ENCODE measurements at places on chromosomes 6 and 20. TPM values are rescaled to one million over a fixed set of nuclear protein-coding genes. Genes with fewer than 3 reads are reported as not detected.

The LAMA2 gene
- 1.9 TPM for total RNA-seq

The ZFP57 gene
- total RNA-seq: not detected

GRCh38 chr6:40671001-40671693 is 84.0 kb upstream of the LRFN2 start:
- H3K27me3 ChIP-seq: peaks cover 8% of the 10 kb centered on the region
- no peak overlapping the region for H3K27ac ChIP-seq
- no peaks in the 10 kb centered on the region for H3K4me1 ChIP-seq
- no peak overlapping the region for H3K4me3 ChIP-seq

DNA sequence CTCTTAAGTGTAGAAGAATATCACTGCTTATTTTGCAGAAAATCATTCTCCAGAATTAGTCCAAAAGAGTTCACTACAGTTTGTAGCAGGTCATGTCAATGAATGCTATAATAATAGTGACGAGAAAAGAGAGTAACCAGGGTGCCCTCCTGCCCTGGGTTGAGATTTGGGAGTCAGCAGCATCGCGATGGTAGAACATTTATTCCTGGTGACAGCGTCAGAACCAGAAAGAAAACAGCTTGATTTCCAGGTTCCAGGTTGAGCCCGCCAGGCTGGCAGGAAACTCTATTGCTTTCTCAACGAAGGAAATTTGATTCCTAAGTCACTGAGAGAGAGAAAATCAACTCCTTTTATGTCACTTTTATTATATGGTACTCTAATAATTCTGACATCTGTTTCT is 550.3 kb downstream of the QKI start:
- peaks cover 11% of the 10 kb centered on the region for H3K4me1 ChIP-seq
- H3K4me3 ChIP-seq: no peak overlapping the region
- H3K27me3 ChIP-seq: no peaks in the 10 kb centered on the region

The SLC26A8 gene
- not detected for total RNA-seq

DNA sequence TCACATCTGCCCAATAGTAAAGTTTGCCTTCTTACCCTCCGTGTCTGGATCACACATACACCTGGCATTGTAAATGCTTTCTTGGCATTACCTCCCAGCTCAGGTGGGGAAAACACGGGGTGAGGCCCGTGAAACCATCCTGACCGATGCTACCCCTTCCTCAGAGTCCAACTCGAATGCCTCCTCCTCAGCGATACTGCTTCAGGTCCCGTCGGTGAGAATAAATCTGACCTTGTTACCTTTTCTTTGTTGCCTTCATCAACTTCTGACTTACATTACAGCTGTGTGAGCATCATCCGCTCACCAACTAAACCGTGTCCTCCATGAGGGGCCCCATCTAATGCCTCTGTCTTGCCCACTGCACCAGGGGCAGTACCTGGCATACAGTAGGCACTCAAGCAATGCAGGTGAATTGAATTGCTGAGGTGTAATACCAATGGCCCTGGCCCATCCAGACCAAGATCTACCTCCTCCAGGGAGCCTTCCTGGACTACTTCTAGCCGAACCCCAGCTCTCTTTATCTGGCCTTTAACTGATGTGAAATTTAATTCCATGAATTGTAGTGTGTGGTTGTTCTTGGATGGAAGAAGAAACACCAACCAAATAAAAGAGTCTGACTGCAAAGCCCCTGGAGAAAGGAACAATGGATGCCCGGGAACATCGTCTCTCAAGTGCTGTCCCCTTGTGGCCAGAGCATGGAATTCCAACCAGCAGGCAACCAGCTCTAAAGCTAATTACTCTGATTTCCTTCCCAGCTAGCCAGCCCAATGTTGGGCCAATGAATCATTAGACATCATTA is 141.5 kb downstream of the ANKRD60 start:
- no peak overlapping the region for H3K27ac ChIP-seq
- DNase-seq: no peak
- H3K4me1 ChIP-seq: peaks cover 7% of the 10 kb centered on the region
- H3K36me3 ChIP-seq: no peaks in the 10 kb centered on the region
- H3K27me3 ChIP-seq: peaks cover 2% of the 10 kb centered on the region

The RAD21L1 gene
- not detected for total RNA-seq

The TBX18 gene
- total RNA-seq: 9.1 TPM

GRCh38 chr6:39800034-39801032 is 8.2 kb downstream of the DAAM2 start:
- no peak for DNase-seq
- no peak overlapping the region for H3K4me3 ChIP-seq
- H3K36me3 ChIP-seq: peaks cover 11% of the 10 kb centered on the region
- H3K27me3 ChIP-seq: no peaks in the 10 kb centered on the region
- peaks cover 89% of the 10 kb centered on the region for H3K4me1 ChIP-seq

The C4B gene
- 7.3 TPM for total RNA-seq

- no peak for DNase-seq
- H3K36me3 ChIP-seq: no peaks in the 10 kb centered on the region
- no peaks in the 10 kb centered on the region for H3K27me3 ChIP-seq
- H3K4me1 ChIP-seq: peaks cover 22% of the 10 kb centered on the region
These were observed 206.4 kb upstream of the HDDC2 start for GRCh38 chr6:125507987-125508655.

DNA sequence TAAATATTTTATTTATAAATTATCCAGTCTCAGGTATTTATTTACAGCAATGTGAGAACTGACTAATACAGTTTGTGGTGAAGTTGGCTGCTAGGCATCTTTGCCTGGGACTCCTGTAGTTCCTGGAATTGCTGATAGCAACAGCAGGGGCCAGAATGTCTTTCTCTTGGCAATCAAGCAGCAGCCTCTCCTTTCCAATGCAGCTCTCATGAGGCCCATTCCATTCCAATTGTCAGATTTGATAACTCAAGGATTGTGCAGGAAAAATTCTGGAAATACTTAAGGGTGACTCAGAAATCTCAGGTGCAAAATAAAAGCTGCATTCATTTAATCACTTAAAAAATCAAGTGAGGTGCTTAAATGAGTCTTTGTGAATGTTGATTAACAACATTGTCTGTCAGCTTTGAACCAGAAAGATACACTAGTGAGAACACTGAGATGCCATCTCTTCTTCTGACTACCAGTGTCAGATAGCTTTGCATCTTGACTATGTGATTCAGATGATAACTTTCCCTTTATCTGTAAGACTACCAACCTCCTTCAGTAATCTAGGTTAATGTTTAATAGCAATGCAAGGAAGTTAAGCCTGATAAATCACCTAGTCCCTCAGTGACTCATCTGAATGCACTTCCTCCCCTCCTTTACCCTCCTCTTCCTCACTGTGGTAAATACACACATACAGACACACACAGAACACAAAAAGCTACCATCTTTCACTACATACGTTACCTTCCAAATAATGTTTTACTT is 32.1 kb upstream of the COL21A1 start:
- no peak for DNase-seq
- no peaks in the 10 kb centered on the region for H3K27me3 ChIP-seq
- H3K4me1 ChIP-seq: peaks cover 13% of the 10 kb centered on the region
- H3K36me3 ChIP-seq: peaks cover 3% of the 10 kb centered on the region
- H3K4me3 ChIP-seq: no peak overlapping the region
- H3K27ac ChIP-seq: no peak overlapping the region

The TNNC2 gene
- 0.52 TPM for total RNA-seq

- H3K4me3 ChIP-seq: no peak overlapping the region
- peaks cover 5% of the 10 kb centered on the region for H3K4me1 ChIP-seq
- H3K27ac ChIP-seq: no peak overlapping the region
- H3K27me3 ChIP-seq: no peaks in the 10 kb centered on the region
These were observed 131.3 kb downstream of the HACE1 start for GRCh38 chr6:104728448-104728847.

DNA sequence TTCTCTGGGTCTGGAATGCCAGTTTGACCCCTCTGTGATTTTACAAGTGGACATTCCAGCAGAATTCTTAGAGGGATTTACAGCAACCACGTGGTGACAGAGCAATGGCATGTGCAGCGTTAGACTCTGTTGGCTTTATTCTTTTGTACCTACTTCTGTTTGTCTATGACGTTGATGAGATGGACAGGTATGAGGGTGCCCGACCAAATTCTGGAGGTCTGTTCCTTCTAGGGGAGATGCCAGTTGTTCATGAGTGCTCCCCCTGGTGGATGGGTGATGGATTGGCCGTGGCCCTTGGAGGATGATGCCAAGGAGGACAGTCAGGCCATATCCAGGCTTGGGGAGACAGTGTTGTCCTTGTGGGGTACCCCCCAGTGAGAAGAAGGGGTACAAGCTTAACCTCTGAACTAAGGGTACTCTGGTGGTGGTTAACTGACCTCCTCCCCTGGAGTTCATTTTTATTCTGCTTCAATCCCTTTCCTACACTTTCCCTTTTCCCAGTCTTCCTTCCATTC is 198.6 kb downstream of the DTNBP1 start:
- H3K36me3 ChIP-seq: peaks cover 2% of the 10 kb centered on the region
- H3K4me1 ChIP-seq: no peaks in the 10 kb centered on the region
- no peak overlapping the region for H3K4me3 ChIP-seq
- no peak for DNase-seq
- no peaks in the 10 kb centered on the region for H3K27me3 ChIP-seq

The ETV7 gene
- total RNA-seq: not detected

DNA sequence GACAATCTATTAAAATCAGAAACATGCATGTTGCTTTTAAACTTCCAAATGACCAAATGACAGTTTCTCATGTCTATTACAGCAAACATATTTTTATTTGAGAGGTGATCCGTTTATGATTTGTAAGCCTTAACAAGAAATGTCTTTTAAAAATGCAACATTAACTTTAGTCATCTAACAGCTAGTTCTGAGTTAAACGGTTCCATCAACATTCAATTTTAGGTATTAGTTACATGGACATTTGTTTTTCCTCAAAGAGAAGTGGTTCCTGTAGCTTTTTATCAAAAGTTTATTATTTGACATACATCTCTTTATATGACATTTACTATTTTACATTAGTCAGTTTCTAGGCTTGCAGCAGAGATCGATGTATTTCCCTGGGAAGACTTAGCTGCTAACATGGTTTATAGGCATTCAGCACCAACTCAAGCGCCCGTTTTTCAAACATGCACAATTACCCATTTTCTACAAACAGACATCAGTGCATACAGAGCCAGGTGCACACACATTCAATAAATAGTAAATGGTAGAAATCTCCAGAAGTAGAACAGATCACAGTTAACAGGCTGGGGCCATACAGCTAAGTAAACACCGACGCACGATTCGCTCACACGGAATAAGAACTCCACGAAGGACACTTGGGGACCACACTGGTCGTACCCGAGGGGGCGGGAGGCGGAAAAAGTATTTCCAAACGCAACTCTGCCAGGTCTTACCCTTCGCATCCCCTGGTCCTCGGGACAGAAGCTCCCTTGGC is 882 bp downstream of the CNR1 start:
- H3K27me3 ChIP-seq: peaks cover 69% of the 10 kb centered on the region
- H3K4me1 ChIP-seq: peaks cover 10% of the 10 kb centered on the region
- no peak for DNase-seq
- H3K36me3 ChIP-seq: no peaks in the 10 kb centered on the region
- peak overlapping the region; percentile 68 for H3K4me3 ChIP-seq

DNA sequence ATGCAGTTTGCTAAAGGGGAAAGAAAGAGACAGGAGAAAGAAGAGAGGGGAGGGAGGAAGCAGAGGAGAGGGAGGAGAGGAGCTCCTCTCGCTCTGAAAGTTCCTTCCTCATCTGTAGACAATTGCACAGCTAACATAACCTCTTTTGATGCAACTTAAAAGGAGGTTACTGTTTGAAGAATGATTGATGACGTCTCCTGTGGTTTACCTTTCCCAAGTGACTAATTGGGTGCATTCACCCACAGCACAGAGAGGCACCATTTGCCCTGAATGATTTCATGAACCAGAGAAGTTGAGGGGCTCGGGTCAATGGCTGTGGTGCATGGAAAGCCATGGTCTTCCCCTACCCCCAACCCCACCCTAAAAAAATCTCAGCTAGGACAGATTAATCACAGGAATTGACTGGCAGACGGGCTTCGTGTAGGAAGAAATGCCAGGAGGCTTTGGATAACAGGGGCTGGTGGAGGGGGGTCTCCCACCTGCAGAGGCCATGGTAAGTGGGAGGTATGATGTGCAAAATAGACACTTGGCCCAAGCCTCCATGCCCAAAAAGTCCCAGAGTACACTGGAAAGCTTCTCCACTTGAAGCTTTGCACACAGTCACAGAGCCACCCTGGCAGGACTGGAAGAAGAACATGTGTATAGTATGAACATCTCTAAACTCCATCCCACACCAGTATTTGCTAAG is 213.7 kb downstream of the ANKRD60 start:
- H3K27ac ChIP-seq: no peak overlapping the region
- no peak overlapping the region for H3K4me3 ChIP-seq
- H3K4me1 ChIP-seq: peaks cover 37% of the 10 kb centered on the region
- no peak for DNase-seq
- H3K36me3 ChIP-seq: no peaks in the 10 kb centered on the region
- H3K27me3 ChIP-seq: no peaks in the 10 kb centered on the region

- no peak overlapping the region for H3K4me3 ChIP-seq
- no peaks in the 10 kb centered on the region for H3K27me3 ChIP-seq
- H3K4me1 ChIP-seq: peaks cover 53% of the 10 kb centered on the region
- H3K36me3 ChIP-seq: no peaks in the 10 kb centered on the region
- DNase-seq: no peak
These were observed 472.9 kb upstream of the ZNF337 start for GRCh38 chr20:26169506-26169905.

The MYCT1 gene
- total RNA-seq: not detected

- DNase-seq: no peak
- H3K36me3 ChIP-seq: no peaks in the 10 kb centered on the region
- H3K4me3 ChIP-seq: no peak overlapping the region
- H3K27ac ChIP-seq: no peak overlapping the region
- peaks cover 2% of the 10 kb centered on the region for H3K27me3 ChIP-seq
These were observed 113.3 kb upstream of the ASF1A start for GRCh38 chr6:118780668-118781067.

DNA sequence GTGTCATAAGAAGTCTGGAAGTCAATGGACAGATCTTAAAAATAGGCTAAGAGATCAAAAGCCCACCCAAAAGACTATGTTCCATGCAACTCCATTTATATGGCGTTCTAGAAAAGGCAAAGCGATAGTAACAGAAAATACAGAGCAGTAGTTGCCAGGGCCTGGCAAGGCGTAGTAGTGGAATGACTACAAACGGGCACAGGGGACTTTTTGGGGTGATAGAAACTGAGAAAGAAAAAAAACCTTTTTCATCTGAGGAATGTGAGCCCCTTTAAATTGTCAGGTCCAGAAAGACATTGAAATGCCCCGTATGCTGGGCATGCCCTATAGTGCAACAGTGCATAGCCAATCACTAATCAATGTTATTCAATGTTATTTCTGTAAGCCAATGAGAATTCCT is 47.2 kb upstream of the FAM50B start:
- H3K27me3 ChIP-seq: no peaks in the 10 kb centered on the region
- H3K36me3 ChIP-seq: no peaks in the 10 kb centered on the region
- H3K4me3 ChIP-seq: no peak overlapping the region
- peaks cover 81% of the 10 kb centered on the region for H3K4me1 ChIP-seq
- no peak for DNase-seq
- H3K27ac ChIP-seq: peak overlapping the region; percentile 95
